ENCODE measurements at places on chromosomes 16 and 17.

GRCh38 chr16:23802776-23803175 is 33.0 kb upstream of the PRKCB start:
- no peak for DNase-seq

GRCh38 chr16:53502331-53503269 is at the start of gene AKTIP:
Gene AKTIP, minus strand, starts transcription at chr16:53503209. Its CDS starts 2,950 bp downstream, at chr16:53500259.
- DNase-seq = peak; percentile 79

DNA sequence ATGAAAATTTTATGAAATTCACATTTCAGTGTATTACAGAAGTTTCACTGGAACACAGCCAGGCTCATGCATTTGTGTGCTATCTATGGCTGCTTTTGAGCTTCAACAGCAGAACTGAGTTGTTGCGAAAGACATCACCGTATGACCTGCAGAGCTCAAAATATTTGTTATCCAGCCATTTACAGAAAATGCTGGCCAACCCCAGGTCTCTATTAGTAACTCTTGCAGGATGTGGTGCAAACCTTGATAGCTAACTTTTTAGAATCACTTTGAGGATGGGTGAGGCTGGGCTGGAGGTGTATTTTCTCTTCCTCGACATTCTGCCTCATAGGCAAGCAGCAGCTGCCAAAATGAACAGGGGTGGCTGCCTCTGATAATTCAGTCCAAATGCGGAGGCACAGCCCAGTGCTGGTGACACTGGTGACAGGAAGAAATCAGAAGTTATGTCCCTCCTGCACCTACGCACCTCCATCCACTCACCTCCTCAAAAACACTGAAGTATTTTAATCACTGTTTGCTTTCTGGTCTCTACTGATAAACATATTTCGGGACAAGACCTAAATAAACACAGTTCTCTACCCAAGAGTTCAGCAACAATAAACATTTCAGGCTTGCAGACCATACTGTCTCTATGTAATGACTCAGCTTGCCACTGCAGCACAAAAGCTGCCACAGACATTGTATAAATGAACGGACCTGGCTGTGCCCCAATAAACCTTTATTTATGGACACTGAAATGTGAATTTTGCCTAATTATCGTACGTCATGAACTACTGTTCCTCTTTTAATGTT is 28.5 kb downstream of the ARHGAP17 start:
- DNase-seq = peak; percentile 8

DNA sequence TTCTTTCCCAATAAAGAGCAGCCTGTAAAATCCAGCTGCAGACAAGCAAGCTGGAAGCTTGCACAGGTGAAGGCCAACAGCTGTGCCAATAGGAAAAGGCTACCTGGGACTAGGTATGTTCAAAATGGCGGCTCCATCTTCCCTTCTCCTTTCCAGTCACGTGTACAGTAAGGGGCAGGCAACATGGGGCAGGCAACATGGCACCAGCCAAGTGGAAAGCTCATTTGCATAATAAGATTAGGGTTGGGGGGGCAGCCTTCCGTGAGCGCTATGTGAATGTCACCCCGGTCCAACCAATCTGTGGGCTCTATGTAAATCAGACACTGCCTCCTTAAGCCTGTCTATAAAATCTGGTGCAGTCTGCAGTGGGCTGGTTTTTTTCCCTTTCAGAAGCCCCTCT is 31.3 kb downstream of the TVP23A start:
- no peak for DNase-seq

DNA sequence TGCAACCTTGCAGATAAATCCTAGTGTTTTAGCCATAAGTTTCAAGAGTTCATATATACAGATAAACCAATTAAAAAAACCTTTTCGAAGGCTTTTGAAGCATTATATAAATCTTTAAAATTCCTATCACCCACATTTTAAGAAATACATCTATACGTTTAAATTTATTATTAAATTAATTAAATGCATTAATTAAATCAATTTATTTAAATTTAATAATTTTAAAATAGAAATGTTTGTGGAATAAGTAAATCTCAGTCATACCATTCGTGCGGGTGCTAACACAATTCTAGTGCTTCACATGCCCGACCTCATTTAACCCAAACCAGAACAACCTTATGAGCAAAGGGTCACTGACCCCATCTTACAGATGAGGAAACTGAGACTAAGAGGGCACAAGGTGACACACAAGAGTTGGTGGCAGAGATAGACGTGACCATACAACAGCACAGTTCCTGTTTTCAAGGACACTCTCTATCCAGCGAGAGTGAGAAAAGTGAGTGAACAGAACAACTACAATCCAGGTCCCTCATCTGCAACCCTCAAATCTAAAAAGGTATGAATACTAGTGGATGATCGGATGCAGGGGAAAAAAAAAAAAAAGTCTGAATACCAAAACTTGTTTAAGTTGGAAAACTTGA is 1.4 kb downstream of the NSMCE1 start:
- DNase-seq = no peak

GRCh38 chr17:2192367-2193057 is 111.1 kb downstream of the SMG6 start:
- DNase-seq = no peak

DNA sequence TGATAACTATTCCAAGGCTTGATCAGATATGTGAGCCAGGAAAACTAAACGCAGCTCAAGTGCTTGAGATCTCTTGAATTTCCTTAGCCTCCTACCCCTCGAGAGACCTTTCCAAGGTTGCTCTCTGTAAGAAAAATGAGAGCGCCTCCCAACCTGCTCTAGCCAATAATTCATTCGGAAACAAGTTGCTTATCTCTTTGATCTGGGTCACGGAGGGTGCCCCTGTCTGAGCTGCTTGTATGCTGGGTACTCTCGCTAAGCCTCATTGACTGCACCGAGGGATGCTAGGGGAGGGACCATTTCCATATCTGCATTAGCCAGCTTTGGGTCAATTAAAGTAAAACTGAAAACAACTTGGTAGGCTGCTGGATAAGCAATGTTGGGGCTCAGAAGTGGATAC is 70.1 kb upstream of the SHISA6 start:
- DNase-seq = no peak

DNA sequence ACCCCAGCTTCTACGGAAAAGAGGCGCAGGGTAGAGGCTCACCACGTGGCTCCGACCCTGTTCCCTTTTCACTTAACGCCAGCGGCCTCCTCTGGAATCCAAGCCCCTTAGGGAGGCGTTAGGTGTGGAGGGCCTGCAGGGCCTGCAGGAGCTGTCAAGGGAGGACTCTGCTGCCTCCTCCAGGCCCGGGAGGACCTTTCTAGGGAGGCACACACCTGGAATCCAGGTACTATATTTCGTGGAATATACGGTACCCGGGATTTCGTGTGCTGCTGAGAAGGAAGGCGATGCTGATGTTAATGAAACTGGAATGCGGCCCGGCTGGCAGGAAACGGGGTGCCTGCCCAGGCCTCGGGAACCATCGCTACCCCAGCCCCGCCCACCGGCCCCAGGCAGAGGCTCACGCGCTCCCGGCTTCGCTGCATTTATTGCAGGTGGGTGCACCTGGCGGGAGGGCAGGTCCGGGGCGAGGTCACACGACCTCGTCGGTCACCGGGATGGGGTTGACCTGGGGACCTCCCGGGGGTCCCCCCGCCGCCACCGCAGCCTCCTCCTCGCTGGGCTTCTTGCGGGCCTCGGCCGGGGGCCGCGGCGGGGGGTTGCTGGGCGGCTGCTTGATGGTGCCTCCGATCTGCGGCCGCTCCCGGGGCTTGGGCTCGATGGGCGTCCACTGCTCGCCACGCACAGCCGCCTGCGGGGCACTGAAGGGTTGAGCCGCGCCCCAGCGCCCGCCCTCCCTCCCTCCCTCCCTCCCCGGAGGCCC is 4.7 kb downstream of the IL17C start:
- DNase-seq = no peak

GRCh38 chr17:6496116-6496481 is 51.8 kb downstream of the PIMREG start:
- DNase-seq = no peak

GRCh38 chr17:27257031-27257357 is 36.9 kb upstream of the WSB1 start:
- no peak for DNase-seq

DNA sequence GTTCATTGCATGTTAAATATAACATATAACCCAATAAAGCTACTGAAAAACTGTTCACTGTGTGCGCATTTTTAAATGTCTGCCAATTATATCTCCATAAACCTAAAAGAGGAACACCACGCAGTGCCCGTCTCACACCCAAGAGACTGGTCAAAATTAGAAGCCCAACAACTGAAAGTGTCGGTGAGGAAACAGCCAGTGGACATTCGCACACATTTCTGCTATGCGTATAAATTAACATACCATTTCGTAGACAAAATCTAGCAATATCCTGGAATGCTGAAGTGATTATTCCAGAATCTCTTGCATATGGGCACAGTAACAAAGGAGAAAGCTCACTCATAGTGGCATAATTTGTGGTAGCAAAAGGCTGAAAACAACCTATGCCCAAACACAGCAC is 55.9 kb downstream of the CPPED1 start:
- DNase-seq = no peak

GRCh38 chr17:79730769-79731483 is at the start of gene ENPP7:
Gene ENPP7, plus strand, starts transcription at chr17:79730943. Its CDS starts 197 bp downstream, at chr17:79731140.
- no peak for DNase-seq

GRCh38 chr17:40328386-40328766 is 19.4 kb downstream of the RARA start:
- DNase-seq = no peak

DNA sequence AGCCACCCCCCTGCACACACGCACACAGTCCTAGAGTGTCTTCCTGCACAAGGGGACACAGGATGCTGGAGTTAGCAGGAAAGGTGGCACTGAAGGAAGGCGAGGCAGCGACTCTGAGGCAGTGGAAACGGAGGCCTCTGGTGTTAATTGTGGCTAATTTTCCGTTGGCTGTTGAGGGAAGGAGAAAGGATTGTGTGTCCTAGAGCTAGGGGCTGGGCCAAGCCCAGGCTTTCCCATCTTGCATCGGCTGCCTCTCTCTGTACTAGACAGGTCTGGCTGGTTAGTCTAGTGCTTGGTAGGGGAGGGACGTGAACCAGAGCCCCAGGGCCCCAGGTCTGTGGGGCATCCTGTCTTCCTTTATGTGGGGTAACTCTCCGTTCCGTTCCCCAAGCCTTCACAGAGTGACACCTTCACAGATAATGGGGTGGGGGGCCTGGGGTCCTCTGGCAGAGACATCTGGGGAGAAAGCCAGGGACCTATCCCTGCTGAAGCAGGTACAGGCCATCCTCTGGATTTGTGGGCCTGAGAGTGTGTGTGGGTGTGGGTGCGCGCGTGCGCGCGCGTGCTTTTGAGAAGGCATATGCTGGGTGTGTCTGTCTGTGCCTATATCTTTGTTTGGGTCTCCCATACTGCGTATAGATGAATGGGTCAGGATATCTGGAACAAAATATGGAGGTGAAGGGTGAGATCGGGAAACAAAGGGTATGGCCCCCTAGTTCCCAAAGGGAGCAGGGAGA is at the start of gene CHD3:
TSS of gene CHD3 (plus strand) at position 606 of the 737 bp plus-strand sequence. CDS start 212 bp downstream, outside the sequence.
- DNase-seq = peak; percentile 77

GRCh38 chr17:59377410-59377809 is 46.0 kb downstream of the YPEL2 start:
- peak; percentile 64 for DNase-seq

- no peak for DNase-seq
Observed at GRCh38 chr16:64144617-64145016, 977.2 kb downstream of the CDH11 start.

- DNase-seq = no peak
Observed at GRCh38 chr17:7720125-7720524, 2.6 kb downstream of the DNAH2 start.

- DNase-seq = no peak
Observed at GRCh38 chr17:65018610-65019316, 37.8 kb downstream of the GNA13 start.

DNA sequence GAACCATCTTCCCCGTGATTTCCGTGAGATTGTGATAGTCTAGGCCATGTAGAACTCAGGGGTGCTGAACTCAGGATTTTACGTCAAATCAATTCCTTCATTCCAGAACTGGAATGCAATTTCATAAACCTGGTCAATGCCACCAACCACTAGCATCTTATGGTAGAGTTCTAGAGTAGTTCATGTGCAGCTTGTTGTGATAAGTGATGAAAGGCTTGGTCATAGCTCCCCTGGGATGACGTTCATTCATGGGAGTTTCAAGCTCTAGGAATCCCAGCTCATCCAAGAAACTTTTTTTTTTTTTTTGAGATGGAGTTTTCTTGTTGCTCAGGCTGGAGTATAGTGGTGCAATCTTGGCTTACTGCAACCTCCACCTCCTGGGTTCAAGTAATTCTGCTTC is 3.7 kb upstream of the DPEP2 start:
- no peak for DNase-seq

GRCh38 chr17:64747938-64748540 is 85.9 kb upstream of the SMURF2 start:
- DNase-seq = no peak

GRCh38 chr16:69929480-69929879 is 21.7 kb upstream of the CLEC18A start:
- no peak for DNase-seq

GRCh38 chr17:57486882-57487301 is 230.6 kb downstream of the MSI2 start:
- no peak for DNase-seq

DNA sequence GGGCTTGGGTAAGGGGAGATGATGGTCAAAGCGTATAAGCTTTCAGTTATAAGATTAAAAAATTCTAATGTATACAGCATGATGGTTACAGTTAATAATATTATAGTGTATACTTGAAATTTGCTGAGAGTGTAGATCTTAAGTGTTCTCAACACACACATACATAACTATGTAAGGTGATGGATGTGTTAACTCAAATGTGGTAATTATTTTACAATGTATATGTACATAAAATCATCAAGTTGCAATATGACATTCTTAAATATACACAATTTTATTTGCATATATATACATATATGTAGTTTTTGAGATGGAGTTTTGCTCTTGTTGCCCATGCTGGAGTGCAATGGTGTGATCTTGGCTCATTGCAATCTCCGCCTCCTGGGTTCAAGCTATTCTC is 7.2 kb downstream of the ZKSCAN2 start:
- no peak for DNase-seq

- no peak for DNase-seq
Observed at GRCh38 chr17:38461683-38462082, 33.4 kb downstream of the ARHGAP23 start.

DNA sequence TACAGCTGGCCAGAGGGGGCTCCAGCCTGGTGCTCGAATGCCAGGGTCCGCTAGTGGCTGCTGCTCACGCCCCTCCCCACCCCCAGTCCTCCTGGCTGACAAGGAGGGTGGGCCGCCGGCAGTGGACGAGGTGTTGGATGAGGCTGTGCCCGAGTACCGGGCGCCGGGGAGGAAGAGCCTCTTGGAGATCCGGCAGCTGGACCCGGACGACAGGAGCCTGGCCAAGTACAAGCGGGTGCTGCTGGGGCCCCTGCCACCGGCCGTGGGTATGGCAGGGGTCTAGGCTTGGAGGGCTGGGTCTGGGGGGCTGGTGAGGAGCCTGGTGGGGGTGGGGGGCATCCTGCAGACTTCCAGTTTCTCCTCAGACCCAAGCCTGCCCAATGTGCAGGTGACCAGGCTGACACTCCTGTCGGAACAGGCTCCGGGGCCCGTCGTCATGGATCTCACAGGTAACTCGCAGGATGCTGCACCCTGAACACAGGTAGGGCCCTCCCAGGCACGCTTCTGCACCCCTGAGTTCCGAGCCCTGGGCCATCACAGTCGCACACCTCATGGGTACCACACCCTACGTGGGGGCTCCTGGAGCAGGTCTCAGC is 1.2 kb upstream of the PDIA2 start:
- DNase-seq = no peak

GRCh38 chr16:71734511-71734910 is 10.0 kb upstream of the PHLPP2 start:
- DNase-seq = no peak

GRCh38 chr16:47734081-47734857 is 273.1 kb downstream of the PHKB start:
- peak; percentile 15 for DNase-seq

- peak; percentile 61 for DNase-seq
Observed at GRCh38 chr17:47663912-47664623, 14.3 kb downstream of the KPNB1 start.

- no peak for DNase-seq
Observed at GRCh38 chr17:1707107-1707506, 3.1 kb downstream of the TLCD2 start.

All from NCI-H510A treated with DMSO at 0.1 percent for 48 hours (cell line).